ENCODE measurements at places on chromosomes 3 and 15.
A peak's percentile ranks its signal among the peaks of the same experiment; 100 is the strongest.

GRCh38 chr3:139388821-139389551 lies 461 bp downstream of the COPB2 start:
- DNase-seq: no peak

DNA sequence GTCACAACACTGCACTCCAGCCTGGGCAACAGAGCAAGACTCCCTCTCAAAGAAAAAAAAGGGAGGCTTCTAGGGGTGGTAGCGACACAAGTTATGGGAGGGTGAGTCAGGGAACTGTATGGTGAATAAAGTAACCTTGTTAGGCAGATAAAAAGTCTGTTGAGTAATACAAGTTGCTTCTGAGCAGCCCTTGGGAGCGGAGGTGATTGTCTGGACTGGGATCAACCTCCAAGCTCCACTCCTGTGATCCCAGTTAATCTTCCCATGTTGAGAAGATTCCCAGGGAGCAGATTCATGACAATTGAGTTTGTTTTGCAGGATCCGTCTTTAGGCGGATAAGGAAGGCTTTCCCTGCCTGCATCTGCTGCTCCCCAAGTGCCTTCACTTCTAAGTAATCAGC lies 335.9 kb downstream of the THSD4 start:
- DNase-seq: no peak

- peak; percentile 63 for DNase-seq
These were observed 352.8 kb upstream of the SEMA6D start for GRCh38 chr15:47364230-47365141.

DNA sequence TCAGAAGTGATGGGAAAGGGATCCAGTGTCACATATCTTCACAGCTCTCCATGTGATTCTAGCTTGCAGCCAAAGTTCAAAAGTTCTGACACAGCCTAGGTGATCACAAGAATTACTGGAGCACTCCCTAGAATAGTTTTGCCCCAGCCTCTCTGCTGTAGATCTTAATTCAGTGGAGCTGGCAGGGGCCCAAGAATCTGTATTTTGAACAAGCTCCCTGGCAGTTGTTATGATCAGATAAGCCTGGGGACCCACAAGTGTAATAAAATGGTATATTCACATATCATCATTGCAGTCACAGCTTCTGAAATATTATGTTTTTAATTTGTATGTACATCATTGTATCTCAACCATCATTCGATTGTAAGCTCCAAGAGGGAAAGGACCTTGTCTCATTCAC lies 62.3 kb downstream of the NOX5 start:
- no peak for DNase-seq

- peak; percentile 34 for DNase-seq
These were observed 210.7 kb upstream of the DPH6 start for GRCh38 chr15:35756623-35757022.

DNA sequence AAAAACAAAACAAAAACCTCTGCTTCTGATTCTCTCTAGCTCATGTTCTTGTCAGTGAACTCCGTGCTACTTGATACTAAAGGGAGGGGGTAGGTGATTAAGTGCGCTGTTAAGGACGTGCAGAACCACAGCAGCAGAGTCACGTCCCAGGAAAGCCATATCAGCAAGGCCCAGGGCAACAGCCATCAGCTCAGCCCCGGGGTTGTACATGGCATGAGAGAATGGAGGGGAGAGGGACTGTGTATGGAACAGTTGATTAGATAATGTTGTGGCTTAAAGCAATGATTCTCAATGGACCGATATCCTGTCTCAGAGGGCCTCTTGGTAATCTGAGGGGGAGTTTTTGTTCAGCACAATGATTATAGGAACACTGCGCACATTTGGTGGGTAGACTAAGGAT lies 27.6 kb downstream of the C2CD4A start:
- DNase-seq: no peak

GRCh38 chr3:128227507-128227906 lies 74.2 kb downstream of the EEFSEC start:
- no peak for DNase-seq

GRCh38 chr15:60763688-60764087 lies 284.7 kb upstream of the ICE2 start:
- DNase-seq: no peak

DNA sequence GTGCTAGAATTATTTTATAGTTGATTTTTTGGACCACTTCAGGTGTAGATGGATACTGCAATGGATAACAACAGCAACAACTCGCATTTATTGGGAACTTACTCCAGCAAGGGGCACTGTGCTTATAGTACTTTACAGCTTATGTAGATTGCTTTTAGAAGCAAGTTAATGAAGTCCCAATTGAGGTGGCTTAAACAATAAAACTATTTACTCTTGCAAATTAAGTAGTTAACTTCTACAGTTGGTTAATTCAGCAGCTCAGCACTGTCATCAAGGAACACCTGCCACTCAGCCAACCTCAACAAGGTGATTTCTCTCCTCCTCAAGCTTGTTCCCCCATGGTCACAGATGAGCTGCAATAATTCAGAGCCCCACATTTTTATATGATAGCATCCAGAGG lies 124.1 kb downstream of the RASA2 start:
- no peak for DNase-seq

DNA sequence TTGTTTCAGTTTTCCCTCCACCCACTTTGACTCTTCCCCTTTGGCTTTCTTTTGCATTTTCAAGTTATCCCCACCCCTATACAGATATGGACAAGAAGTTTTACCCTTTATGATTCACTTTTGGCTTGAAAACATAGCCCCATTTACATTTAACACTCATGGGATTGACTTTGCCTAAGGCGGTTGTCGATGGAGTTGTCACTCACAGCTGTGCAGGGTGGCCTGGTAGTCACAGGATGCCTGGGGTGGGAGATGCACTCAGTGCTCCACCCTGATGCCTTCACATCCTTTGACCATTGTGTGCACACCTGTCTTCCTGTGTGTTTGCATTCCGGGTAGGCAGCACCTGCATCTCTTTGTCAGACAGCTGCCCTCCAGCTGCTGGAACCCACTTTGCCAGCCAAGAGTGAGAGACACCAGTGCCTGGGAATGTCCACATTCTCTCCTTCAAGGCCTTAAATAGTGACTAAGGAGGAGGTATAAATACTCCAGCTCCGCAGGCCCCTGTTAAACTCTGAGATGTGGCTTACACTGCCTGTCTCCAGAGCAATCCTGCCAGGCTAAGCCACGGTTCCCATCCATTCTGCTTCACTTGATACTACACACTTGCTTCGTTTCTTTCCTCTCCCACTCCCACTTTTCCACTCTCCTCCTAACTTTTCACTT lies 191.5 kb upstream of the SLC24A5 start:
- DNase-seq: no peak

- no peak for DNase-seq
These were observed 765.5 kb downstream of the OTOL1 start for GRCh38 chr3:162262129-162262528.

- DNase-seq: no peak
These were observed 76.2 kb downstream of the SETD5 start for GRCh38 chr3:9473496-9474065.

GRCh38 chr15:69253156-69253555 lies 45.6 kb upstream of the PAQR5 start:
- DNase-seq: peak; percentile 57

DNA sequence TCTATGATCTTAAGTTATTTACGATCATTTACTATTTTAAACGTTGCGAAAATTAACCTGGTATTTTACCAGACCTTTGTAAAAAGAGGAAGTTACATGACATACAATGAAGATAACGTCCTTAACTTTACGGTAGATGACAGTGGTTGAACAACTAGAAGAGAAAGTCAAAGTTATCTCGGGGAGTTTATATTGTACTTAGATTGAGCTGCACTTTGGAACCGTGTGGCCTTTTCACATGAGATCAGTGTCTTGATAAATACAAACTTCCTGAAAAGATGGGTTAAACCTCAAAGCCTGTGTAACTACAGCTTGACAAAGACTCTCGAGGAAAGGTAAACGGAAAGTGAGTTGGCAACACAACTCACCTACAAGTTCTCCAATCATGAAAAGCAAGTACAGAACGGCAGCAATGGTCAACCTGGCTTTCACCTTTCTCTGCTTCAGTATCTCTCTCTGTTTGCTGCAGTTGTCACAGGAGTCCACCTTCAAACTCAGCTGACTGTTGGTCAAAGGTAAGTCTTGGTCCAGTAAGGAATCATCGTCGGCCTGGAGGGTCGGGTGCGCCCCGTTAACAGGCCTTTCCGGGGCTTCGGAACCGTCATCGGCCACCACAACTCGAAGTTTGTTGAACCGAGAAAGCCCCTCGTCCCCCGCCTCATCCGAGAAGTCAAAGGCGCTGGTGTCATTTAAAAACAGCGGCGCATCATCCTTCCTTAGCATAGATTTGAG lies 793 bp downstream of the SLC30A4 start:
- DNase-seq: no peak

- no peak for DNase-seq
These were observed 4.8 kb downstream of the VWA5B2 start for GRCh38 chr3:184234224-184234623.

GRCh38 chr15:40637221-40637745 lies 43.2 kb downstream of the KNL1 start:
- no peak for DNase-seq

GRCh38 chr15:77057685-77058084 lies 13.2 kb downstream of the TSPAN3 start:
- DNase-seq: no peak

DNA sequence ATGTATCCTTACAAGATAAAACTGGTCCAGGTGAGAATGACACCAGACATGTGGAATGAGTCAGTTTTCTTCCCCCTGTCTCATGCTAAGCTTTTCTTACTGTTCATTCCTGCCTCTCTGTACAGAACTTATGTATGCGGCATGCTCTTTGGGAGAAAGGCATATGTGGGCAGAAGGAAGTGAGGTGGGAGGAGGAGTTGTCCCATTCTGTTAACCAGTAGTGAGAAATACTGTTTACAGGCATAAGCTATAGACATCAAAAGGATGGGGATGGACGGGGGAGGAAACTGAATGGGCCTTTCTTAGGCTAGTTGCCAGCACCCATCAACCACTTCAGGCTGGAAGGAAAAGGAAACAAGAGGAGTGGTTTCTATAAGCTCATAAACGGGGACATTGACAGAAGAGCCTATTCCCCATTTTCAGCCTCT lies 143.6 kb upstream of the BHLHE40 start:
- DNase-seq: no peak

DNA sequence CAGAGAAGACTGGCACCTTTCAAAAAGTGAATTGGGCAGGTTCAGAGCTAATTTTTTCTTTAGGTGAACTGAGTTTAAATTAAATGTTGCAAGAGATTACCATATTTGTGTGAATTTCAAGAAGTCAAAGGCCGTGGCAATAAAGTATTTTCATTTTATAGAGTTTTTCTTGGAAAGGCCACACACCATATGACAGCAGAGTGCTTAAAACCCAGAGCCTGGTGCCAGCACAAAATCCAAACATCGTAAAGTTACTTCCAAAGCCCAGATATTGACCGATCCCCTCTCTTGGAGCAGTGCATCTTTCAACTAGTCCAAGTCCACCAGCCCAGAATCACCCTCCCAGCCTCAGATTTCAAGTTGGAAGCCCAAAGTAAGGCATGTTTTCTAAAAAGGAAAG lies 164.5 kb downstream of the VGLL4 start:
- DNase-seq: no peak

- DNase-seq: peak; percentile 34
These were observed 942 bp downstream of the ELP6 start for GRCh38 chr3:47512416-47513124.

- DNase-seq: no peak
These were observed 17.4 kb upstream of the MKRN3 start for GRCh38 chr15:23548071-23548470.

DNA sequence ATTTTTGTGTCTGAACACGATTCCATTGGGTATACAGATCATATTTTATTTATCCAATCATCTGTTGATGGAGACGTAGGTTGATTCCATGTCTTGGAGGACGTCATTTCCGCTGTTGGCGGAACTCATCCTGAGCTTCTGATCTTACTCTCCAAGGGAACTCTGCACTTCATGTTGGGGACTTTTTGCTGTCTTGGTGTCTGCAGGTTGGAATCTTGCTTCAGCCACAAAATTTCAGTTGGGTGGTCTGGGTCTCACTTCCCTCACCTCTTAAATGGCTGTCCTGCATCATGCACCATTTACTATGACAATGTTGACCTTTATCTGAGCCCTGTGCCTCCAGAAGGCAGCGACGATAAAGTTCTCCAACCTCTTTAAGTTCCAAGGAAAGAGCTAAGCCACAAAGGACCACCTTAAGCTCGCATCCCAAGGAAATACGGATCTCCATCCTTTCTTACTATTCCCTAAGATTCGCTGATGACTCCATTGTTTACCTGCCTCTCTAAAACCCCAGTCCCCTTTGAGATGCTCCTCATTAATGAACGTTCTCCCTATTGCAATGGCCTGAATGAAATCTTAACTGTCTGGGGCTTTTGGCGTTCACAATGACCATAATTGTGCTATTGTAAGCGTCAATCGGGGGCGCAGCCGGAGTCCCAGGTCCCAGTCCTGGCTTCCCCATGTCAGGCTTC lies 23.1 kb upstream of the RNU6-1 start:
- no peak for DNase-seq

GRCh38 chr3:126134219-126134975 lies 46.0 kb downstream of the ALDH1L1 start:
- DNase-seq: peak; percentile 68

GRCh38 chr3:32288819-32289218 lies 50.3 kb downstream of the CMTM8 start:
- no peak for DNase-seq

GRCh38 chr3:33186524-33187367 lies 31.9 kb downstream of the SUSD5 start:
- no peak for DNase-seq

GRCh38 chr15:95624616-95625361 lies 705.7 kb upstream of the NR2F2 start:
- no peak for DNase-seq

Measured in lung (tissue), 17 donors.